Progenitor cell of endocrine pancreas (in vitro differentiated cells): ENCODE measurements at places on chromosomes 1 and 21. TPM values are rescaled to one million over a fixed set of nuclear protein-coding genes. Genes with fewer than 3 reads are reported as not detected.

DNA sequence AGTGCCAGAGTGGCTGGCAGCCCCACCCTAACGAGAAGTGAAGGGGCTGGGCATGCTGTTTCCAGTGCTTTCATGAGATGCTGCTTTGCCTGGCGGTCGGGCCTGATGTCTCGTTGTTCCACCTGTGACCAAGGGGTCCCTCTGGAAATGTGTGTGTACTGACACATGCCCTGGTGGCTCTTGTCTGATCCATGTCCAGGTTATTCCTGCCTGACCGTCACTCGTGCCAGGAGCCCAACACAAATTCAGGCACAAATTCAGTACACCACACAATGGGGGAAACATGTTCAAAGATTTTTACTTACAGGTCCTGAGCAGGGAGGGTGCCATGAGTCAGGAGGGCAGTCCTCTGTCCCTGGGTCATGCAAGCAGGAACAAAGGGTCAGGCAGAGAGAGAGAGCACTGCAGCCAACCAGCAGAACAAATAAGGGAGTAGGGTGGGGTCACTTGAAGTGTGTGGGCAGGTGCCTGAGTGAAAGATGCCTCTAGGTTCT, 76.3 kb downstream of the ADARB1 start:
- no peak for DNase-seq

GRCh38 chr1:201562659-201563405, 23.9 kb downstream of the NAV1 start:
- DNase-seq, result no peak

GRCh38 chr1:102550729-102551384, 554.1 kb upstream of the OLFM3 start:
- DNase-seq, result peak; percentile 9

- no peak for DNase-seq
These were observed 105.0 kb downstream of the FNBP1L start for GRCh38 chr1:93552741-93553455.

The INSRR gene
- total RNA-seq, result not detected in 2 replicates
